Kidney (tissue), 22 donors: ENCODE measurements at places on chromosomes 6 and 20. TPM values are rescaled to one million over a fixed set of nuclear protein-coding genes. Genes with fewer than 3 reads are reported as not detected.

Gene PRDM13
- not detected for polyA plus RNA-seq

Gene MUC21
- polyA plus RNA-seq = not detected

DNA sequence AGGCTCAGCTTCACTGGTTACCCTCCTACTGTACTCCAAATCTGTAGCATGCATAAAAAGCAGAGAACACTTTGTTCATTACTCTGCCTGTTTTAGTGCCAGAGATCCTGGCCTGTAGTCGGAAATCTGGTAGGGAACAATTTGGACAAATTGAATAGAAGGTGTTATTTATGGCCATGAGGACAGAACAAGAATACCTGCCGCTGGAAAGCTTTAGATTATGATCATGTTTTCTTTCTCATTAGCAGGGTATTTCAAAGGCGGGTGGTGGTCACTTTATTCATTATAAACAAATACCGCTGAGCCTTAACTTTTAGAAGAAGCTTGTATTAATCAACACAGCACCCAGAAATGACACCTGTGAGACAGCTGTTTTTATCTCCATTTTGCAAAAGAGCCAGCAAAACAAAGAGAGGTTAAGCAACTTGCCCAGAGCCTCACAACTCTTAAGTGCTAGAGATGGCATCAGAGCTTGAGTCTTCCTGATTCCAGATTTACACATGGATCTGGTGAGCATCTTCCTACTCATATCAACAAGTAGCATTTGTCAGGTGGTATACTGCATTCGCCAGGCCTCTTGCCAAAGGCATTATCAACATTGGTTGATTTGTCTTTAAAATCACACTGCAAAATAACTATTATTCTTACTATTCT, 110.5 kb downstream of the LCA5 start:
- H3K4me1 ChIP-seq = no peaks in the 10 kb centered on the region
- no peaks in the 10 kb centered on the region for H3K27me3 ChIP-seq
- no peaks in the 10 kb centered on the region for H3K36me3 ChIP-seq
- H3K27ac ChIP-seq = no peak overlapping the region

DNA sequence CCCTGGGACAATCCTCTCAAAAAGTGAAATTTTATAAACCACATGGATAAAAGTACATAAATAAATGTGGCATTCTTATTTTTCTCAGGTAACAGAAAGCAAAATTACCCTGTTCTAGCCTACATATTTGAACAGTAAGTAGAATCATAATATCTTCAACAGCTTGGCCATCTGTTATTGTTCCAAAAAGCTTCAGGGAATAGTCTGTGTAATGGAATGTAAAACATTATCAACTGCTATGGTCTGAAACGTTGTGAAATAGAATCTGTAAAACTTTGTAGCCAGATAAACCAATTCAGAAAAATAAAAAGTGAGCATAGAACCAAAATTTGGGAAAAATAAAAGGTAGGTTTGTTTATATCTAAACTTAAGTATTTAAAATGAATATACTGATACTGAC, 114.7 kb downstream of the THEMIS start:
- H3K36me3 ChIP-seq = no peaks in the 10 kb centered on the region
- no peak for DNase-seq
- H3K27ac ChIP-seq = no peak overlapping the region
- no peaks in the 10 kb centered on the region for H3K27me3 ChIP-seq

GRCh38 chr20:57959589-57959988, 249.8 kb upstream of the PMEPA1 start:
- no peak for DNase-seq
- H3K36me3 ChIP-seq = no peaks in the 10 kb centered on the region
- no peaks in the 10 kb centered on the region for H3K27me3 ChIP-seq

DNA sequence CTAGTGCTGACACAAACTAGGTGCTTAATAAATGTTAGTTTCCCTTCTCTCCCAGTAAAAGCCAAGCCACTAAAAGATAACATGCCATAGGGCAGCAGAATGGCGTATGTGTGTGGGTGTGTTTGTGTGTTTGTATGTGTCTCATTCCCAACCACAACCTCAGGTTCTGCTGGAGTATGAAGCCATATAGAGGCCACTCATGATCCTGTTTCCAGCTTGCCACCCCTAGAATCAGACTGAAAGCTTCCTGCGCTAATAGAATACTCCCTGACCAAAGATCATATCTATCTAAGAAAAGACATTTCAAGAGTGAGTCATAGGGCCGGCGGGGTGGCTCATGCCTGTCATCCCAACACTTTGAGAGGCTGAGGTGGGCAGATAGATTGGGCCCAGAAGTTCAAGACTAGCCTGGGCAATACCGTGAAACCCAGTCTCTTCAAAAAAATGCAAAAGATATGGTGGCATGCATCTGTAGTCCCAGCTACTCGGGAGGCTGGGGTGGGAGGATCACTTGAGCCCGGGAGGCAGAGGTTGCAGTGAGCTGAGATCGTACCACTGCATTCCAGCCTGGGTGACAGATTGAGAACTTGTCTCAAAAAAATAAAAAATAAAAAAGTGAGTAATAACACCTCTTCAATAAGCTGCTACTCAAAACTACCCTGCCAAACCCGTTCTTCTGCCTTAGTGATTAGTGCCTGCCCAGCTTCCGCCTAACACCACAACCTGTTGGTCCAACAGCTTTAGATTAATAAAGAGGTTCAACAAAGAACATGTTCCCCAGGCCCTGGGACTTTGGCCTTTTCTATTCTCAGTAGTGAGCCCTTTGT, 11.8 kb upstream of the SNRPC start:
- no peak overlapping the region for H3K4me3 ChIP-seq
- no peaks in the 10 kb centered on the region for H3K27me3 ChIP-seq
- H3K4me1 ChIP-seq = no peaks in the 10 kb centered on the region
- no peaks in the 10 kb centered on the region for H3K36me3 ChIP-seq
- no peak overlapping the region for H3K27ac ChIP-seq

Gene TRIM10
- 1.5 TPM for polyA plus RNA-seq

Gene ALDH5A1
- 11.0 TPM for polyA plus RNA-seq

DNA sequence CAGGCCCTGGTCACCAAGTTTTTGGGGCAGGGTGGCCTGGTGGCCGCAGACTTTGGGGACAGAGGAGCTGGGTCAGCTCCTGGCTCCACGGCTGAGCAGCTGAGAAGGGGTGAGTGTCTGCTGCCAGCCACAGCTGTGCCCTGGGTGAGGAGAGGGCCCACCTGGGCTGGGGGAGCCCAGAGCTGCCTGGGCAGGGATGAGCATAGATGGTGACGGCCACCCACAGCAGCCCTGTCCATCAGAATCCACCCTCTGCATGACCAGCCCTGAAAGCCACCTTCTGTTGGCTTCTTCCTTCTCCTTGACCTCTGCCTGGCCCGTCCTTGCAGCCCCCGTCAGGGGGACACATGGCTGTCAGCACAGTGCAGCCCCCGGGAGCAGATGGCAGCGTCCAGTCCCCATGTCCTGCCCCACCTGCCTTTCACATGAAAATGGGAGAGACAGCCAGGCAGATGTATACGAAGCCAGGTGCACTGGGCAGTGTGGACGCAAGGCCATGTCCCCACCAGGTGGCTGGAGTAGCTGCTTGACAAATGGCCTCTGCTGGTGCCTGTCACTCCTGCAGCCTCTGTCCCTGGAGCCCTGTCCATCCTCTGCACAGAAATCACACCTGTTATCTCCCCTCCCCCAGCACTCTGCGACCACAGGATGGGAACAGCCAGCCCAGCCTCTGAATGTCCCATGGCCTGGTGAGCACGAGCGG, 220.8 kb downstream of the PREX1 start:
- DNase-seq = no peak
- H3K36me3 ChIP-seq = no peaks in the 10 kb centered on the region
- no peaks in the 10 kb centered on the region for H3K27me3 ChIP-seq
- H3K27ac ChIP-seq = no peak overlapping the region
- no peaks in the 10 kb centered on the region for H3K4me1 ChIP-seq

DNA sequence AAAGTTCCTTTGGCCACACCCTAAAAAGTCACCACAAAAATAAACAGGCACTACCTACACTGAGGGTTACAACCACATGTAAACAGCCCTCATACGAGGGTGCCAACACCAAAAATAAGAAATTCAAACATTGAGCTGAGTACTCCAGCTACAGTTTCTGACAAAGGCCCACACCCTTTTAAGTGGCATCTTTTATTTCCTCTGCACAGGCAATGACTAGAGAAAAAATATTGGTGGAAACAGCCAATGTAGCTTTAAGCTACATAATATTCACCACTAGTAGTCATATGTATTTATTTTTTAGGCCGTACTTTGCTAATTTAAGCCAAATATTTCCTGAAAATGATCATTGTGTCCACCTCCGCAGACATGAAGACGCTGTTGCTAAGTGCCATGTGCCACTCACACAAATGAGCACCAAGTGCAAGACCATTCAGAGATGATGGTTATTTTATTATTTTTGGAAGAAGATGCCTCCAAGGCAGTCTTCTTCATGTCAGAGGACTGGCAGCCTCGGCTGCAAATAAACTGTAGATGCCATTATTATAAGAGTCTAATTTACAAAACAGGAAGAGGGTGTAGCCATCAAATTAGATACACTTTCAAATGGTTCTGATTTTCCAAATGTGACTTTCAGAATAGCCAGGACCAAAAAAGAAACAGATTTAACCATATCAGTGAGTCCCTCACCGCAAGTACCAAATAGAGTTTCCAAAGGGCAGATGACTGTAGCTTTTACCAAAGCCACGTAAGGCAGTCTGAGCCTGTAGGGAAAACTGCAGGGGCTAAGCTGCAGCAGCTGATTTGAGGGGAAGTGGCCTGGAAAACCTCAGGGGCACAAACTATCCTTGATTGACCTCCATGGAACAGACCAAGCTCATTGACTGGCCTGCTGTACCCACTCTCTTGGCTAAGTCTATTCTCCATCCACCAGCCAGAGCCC, 13.4 kb downstream of the CYP24A1 start:
- H3K4me3 ChIP-seq = no peak overlapping the region
- H3K36me3 ChIP-seq = no peaks in the 10 kb centered on the region
- no peak for DNase-seq
- no peaks in the 10 kb centered on the region for H3K27me3 ChIP-seq

Gene VSTM2L
- polyA plus RNA-seq = 2.8 TPM

- H3K4me1 ChIP-seq = no peaks in the 10 kb centered on the region
- no peak overlapping the region for H3K27ac ChIP-seq
- no peak for DNase-seq
Observed at GRCh38 chr6:33609528-33609927, 11.6 kb upstream of the ITPR3 start.

Gene WFDC12
- polyA plus RNA-seq = not detected

Gene KIF13A
- 12.6 TPM for polyA plus RNA-seq

Gene ELMO2
- 21.0 TPM for polyA plus RNA-seq

GRCh38 chr6:22888163-22888752, 318.9 kb downstream of the HDGFL1 start:
- H3K27me3 ChIP-seq = no peaks in the 10 kb centered on the region
- no peak for DNase-seq
- no peak overlapping the region for H3K4me3 ChIP-seq
- no peaks in the 10 kb centered on the region for H3K36me3 ChIP-seq
- no peaks in the 10 kb centered on the region for H3K4me1 ChIP-seq

- H3K36me3 ChIP-seq = no peaks in the 10 kb centered on the region
- H3K27me3 ChIP-seq = no peaks in the 10 kb centered on the region
- H3K4me3 ChIP-seq = no peak overlapping the region
- no peak overlapping the region for H3K27ac ChIP-seq
- no peak for DNase-seq
Observed at GRCh38 chr6:112603726-112604125, 256.6 kb downstream of the RFPL4B start.

DNA sequence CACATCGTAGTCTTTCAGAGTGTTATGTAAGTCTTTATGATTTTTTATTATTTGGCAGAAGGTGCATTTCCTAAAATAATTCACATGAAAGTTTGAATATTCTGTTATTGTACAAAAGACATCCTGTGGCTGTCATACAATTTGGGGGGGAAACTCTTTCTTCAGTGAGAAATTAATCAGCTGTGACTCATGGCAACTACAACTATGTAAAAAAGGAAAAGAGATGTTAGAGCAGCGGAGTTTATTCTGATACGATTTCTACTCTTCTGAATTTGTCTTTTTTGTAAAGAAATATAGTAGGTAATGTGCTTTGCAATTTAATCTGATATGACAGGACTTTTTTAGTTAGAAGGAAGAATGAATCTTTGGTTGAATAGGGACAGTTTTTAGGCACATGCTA, 14.2 kb downstream of the COL19A1 start:
- no peaks in the 10 kb centered on the region for H3K27me3 ChIP-seq
- H3K4me3 ChIP-seq = no peak overlapping the region
- H3K36me3 ChIP-seq = no peaks in the 10 kb centered on the region
- H3K4me1 ChIP-seq = no peaks in the 10 kb centered on the region

DNA sequence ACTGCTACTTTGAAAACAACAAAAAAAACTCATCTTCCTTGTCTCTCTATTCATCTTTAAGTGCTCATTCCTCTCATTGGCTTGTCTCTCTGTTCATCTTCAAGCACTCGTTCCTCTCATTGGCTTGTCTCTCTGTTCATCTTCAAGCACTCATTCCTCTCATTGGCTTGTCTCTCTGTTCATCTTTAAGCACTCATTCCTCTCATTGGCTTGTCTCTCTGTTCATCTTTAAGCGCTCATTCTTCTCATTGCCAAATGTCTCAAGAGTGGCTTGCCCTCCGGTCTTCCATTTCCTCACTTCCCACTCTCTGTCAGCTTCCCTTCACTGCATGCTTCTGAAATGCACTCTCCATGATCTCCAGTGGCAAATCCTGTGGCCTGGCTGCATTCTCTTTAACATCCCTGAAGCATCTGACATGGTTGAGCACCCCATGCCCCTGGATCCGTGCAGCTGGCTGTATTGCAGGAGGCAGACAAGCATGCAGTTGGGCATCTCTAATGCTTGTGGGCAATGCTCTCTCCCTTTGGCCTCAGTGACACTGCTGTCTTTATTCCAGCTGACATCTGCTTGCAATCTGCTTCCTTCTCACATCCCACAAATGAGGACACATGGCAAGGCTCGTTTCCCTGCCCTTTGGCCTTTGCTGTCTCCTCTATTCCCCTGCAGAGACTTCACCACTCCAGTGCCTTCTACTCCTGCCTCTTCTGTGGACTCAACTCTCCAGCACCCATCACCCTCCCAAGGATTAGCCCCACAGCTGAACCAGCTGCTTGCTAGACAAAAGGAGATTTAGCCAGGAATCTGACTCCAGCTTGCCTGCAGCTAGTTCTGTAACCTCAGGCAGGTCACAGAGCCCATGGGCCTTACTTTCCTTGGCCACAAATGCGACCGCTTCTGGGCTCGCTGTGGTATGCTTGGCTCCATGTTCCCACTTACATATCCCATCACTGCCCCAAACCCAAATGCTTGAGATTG, 143.2 kb upstream of the SNX9 start:
- no peaks in the 10 kb centered on the region for H3K36me3 ChIP-seq
- no peak overlapping the region for H3K27ac ChIP-seq

DNA sequence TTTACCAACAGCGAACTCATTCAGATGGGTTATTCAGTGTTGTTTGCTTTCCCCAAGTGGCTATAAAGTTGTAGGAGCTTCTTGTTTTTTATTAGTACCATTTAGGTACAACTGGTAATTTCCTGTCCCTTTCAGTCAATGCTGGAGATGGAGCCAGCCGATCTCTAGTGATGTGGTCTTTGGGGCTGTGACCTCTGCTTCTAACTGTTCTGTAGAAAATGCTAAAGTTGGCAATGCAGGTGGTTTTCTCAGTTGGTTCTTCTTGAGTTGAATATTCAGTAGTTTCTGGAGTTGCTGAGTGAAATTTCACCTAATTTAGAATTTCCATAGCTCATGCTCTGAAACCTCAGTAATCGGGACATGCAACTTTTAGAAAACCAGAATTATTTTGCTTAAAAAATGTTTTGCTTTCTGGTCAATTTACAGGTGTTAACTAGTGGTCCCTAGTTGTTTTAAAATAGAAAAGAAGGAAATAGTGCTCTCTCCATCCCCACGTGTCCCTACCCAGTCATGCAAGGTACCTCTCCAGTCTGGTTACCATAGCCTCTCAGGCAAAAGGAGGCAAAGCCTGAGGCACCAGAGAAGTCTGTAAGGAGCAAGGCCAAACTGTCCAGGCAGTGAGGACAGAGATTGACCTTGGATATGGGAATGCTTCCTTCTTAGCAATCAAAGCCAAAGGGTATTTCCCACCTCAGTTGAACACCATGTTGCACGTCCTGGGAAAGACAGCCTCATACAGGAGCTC, 27.3 kb upstream of the GABRR1 start:
- no peaks in the 10 kb centered on the region for H3K36me3 ChIP-seq
- H3K4me3 ChIP-seq = no peak overlapping the region
- no peak for DNase-seq
- no peaks in the 10 kb centered on the region for H3K4me1 ChIP-seq
